ENCODE measurements at places on chromosomes 16 and 17. TPM values are rescaled to one million over a fixed set of nuclear protein-coding genes. Genes with fewer than 3 reads are reported as not detected.
A peak's percentile ranks its signal among the peaks of the same experiment; 100 is the strongest.

The PROCA1 gene
- 4.4 TPM for total RNA-seq

The ZP2 gene
- total RNA-seq: 0.20 TPM

The MMP28 gene
- 18.0 TPM for total RNA-seq

The PFN1 gene
- total RNA-seq: 280 TPM

The NPIPB8 gene
- total RNA-seq: not detected

The CRHR1 gene
- not detected for total RNA-seq

The KRT12 gene
- not detected for total RNA-seq

The TNFRSF13B gene
- total RNA-seq: not detected

The CSH1 gene
- 0.92 TPM for total RNA-seq

DNA sequence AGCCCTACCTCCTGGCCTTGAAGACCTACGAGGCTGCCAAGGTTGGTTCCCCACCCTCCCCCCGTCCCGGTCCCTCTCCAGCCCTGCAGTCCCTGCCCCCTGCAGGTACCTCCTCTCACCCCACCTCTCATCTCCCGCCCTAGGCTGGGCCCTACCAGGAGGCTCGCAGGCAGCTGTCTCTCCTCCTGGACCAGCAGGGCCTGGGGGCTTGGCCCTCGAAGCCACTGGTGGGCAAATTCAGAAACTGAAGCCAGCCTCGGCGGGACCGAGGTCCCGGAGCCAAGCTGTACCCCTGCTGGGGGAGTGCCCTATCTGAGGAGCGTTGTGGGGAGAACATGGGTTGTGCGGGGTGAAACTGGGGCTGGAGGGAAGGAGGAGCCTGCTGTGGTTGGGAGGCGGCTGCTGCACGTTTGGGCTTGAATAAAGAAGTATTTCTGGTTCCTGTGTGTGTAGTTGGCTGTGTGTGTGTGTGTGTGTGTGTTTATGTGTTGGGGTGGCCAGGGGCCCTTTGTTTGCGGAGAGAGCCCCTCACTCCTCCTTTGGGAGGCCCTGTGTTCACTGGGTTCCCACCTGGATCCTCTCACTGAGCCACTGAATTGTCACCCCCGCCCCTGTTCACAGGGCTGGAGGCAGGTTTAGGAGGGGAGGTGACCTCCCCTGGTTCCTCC lies 5.9 kb downstream of the ADAD2 start:
- no peak for DNase-seq

DNA sequence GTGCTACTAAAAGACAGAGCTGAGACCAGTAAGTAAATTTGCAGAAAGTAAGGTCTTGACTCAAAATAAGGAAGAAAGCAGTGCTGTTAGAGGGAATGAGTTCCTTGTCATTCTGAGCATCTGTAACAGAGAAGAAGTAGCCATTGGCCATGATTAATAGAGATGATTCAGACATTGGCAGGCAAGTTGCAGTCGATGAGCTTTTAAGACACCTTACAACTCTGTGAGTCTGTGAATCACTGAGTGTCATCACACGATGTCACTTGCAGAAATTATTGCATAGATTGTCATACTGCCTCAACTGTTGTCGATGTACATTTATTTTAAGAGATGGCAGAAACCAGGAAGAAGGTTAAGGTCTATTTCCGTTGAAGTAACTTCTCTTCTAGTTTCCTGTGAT lies 201.1 kb upstream of the CDH13 start:
- DNase-seq: no peak

- DNase-seq: no peak
Observed at GRCh38 chr17:17466511-17466910, 10.3 kb upstream of the MED9 start.

DNA sequence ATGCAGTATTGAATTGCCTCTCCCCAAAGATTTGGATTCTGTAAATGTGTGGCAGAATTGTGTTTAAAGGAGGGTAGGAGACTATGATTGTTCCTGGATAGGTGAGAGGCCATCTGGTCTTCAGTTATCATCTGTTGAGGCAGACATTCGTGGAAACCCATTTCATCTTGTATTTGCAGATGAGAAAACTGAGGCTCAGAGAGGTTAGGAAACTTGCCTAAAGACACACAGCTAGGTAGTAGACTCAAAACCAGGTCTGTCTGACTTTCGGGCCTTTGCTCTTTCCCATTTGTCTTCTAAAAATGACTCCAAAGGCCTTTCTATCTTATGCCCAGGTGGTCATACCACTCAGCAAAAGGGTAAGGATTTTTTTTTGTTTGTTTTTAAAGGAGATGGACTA lies 210.3 kb downstream of the SHISA9 start:
- no peak for DNase-seq

GRCh38 chr16:1993731-1994131 lies 4.0 kb downstream of the SYNGR3 start:
- no peak for DNase-seq

GRCh38 chr16:4747906-4748681 lies 13.8 kb downstream of the DNAAF8 start:
- no peak for DNase-seq

DNA sequence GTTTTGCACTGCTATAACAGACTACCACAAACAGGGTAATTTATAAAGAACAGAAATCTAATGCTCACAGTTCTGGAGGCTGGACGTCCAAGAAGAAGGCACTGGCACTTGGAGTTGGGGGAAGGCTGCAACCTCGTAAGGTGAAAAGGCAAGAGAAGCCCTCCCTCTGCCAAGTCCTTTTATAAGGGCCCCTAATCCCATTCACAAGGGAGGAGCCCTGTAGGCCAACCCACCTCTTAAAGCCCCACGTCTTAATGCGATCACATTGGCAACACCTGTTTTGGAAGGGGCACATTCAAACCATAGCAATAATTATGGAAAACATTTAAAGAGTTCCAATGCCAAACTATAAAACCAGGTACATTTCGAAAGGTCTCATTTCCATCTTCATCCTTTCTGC lies 5.2 kb downstream of the PKD1L3 start:
- no peak for DNase-seq

DNA sequence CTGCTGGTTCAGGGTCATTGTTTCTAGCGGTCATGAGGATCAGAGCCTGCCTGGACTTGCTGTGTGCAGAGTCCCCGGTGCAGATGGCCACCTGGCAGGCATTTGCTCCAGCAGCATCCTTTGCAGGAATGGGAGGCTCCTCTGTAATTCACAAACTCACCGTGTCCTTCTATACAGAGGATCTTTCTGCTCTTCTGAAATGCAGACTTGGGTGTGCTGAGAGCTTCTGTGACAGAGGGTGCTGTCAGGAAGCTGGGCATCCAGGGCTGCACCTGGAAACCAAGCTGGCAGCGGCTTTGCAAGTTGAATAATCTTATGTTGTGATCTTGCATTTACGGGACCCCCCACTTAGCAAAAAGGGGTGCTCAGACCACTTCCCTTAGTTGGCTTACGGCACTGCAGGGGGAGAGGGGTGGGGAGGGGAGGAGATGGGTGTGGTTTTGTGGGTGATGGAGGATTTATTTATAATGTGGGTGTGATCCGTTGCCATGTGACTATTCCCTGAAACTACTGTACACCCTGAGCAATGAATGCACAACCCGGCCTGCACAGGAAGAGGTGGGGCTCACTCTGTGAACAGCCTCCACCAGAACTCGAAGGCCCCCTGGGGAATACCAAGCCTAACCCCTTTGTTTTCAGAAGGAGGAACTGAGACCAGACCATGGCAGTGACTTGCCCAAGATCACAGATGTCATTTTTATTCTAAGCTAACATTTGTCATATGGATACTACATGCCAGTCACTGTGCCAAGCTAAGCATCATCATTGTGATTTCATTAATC lies 178.3 kb downstream of the PRKCB start:
- DNase-seq: no peak

GRCh38 chr17:57810721-57811637 lies 38.9 kb downstream of the MRPS23 start:
- DNase-seq: peak; percentile 30

GRCh38 chr17:343211-343610 lies 9.4 kb downstream of the RPH3AL start:
- DNase-seq: no peak

- no peak for DNase-seq
Observed at GRCh38 chr16:57624044-57624688, 4.3 kb upstream of the ADGRG1 start.

DNA sequence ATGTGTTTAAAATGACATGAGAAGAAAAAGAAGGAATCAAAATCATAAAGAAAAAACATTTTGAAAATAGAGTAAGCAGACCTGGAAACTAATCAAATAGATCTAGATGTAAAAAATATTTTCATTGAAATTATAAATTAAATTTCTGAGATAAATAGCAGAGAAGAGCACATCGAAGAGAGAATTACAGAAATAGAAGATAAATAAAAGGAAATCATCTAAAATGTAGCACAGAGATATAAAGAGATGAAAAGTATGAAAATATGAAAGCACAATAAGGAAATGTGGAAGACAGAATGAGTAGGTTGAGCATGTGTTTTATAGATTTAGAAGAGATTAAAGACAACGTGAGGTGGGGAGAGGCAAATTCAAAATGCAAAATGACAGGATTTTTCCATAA lies 130.9 kb upstream of the SEC14L1 start:
- no peak for DNase-seq

DNA sequence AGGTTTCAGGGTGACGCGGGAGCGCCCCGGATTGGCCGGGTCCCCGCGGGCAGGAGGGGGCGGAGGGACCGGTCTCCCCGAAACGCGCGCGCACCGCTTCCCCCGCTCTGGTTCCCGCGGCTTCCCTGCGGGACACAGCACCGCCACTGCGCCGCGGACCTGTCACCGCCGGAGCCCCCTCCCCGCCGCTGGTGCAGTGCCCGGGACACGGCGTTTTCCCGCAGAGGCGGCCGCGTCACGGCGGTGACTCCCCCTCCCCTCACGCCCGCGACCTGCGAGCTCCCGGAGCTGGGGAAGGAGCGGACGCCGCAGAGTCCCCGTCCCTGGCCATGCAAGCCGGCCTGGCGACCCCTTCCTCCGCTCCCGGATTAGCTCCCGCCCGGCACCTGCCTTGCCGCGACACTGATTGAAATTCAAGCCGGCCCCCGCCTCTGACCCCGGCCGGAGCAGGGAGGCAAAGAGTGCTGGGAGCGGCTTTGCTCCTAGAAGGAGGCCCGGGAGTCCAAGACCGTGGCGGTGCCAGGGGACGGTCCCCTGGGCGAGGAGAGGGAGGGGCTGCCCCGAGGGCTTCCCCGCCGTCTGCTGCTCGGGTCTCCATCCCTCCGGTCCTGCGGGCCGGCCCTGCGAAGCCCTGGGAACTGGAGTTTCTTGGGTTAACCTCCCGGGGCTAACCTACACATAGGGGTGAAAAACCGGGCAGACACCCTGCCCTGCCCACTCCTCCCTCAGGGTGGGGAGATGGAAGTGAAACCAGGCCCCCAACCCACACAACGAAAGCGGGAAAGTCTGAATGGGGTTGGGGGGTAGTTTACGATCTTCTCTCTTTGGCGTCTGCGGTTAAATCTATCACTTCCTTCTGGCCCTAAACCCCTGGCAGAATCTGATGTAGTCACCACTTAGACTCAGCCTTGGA lies 1.0 kb downstream of the RHBDL3 start:
- DNase-seq: no peak

Measured in hepatocyte (in vitro differentiated cells).